ENCODE measurements at places on chromosomes 13 and 19.

DNA sequence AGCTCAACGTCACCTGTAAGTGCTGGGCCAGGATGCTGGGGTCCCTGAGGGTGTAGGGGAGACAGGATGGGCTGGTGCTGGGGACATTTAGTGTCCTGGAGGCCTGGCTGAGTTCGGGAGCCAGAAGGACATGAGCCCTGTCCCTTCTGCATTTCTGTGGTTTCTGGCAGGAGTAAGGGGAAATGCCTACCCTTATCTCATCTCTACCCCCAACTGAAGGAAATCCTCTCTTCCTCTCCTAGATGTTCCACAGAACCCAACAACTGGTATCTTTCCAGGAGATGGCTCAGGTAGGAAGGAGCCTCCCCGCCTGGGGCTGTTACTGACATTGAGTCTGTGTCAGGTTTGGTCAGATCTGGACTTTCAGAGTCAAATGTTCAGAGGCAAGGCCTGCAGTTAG, 1.2 kb downstream of the CD33 start:
- no peak for DNase-seq

DNA sequence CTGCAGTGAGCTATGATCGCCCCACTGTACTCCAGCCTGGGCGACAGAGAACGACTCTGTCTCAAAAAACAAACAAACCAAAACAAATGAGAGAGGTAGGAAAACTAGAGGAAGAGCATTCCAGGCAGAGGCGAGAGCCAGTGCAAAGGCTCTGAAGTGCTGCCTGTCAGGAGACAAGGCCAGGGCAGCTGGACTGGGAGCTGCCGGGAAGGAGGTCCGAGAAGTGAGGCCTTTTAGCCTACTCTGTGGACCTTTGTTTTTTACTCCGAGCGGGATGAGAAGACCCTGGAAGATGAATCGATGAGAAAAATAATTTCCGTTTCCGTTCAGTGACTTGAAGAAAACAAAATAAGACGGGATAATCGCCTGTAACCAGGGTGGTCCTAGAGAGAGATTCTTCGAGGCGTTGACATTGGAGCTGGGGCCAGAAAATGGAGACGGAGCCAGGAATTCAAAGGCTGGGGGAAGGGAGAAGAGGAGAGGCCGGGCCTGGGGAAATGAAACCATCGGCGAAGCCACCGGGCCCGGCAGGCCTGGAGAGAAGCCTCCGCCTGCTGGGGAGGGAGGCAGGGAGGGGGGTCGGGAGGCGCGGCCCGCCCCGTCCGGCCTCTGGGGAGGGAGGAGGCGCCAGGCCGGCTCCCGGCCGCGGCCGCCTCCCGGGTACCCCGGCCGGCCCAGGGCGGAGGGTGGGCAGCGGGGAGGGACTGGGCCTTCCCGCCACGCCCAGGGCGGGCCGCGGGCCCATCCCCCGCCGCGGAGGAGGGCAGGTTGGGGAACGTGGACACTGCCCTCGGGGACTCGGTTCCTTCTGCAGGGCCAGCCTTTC, 7.8 kb upstream of the SERTAD1 start:
- DNase-seq, result peak; percentile 80

- DNase-seq, result no peak
These were observed 111.8 kb downstream of the SACS start for GRCh38 chr13:23321535-23322241.

- peak; percentile 66 for DNase-seq
These were observed 37.8 kb downstream of the TNFSF14 start for GRCh38 chr19:6632002-6632621.

DNA sequence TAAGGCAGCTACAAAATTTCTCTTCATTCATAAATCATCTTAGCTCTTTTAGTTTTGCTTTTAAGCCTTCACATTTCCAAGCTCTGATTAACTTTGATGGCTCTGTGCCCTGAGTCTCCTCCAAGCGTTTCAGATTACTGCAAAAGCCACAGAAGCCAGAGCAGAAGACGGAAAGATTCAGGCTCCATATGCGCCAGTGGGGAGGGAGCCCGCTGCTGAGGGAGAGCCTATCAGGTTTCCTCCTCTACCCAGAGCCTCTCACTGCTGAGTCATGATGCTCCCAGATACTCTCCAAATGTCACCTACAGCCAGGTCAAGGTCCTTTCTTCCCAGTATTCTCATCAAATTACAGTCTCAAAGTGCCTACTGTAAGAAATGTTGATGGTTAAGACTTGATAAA, 193.6 kb downstream of the RAP2A start:
- peak; percentile 26 for DNase-seq

DNA sequence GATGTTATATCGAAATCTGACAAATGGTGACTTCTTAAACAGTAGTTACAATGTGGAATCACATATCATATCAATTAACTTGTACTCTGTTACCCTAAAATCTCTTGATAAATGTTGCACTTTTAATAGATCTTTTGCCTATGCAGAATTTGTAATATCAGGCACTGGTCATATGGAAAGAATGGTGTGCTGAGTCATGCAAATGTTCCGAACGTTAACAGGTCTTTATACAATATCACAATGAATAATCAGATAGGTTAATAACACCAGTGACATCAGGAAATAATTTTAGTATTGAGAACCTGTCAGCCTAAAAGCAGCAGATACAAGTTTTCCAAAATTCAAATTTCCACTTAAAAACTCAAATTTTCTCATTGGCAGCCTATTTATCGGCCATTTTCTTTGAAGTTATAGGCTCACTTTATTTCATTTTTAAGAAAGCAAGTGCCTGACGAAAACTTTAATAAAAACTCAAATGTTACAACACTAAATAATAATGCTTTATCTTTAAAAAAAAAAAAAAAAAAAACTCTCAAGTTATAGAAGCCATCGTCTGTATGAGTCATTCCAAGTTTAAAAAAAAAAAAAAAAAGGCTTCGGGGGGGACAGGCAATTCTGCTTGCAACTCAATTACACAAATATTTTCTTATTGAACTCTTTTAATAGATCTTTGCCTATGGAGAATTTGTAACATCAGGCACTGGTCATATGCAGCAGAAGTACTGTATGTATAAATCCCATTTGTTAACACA, 180.9 kb downstream of the DIAPH3 start:
- DNase-seq, result no peak

GRCh38 chr13:75621147-75621546, 15.0 kb upstream of the LMO7 start:
- no peak for DNase-seq

GRCh38 chr13:52884429-52885010, 36.1 kb upstream of the PCDH8 start:
- DNase-seq, result no peak

GRCh38 chr19:42158926-42159325, 26.7 kb upstream of the POU2F2 start:
- no peak for DNase-seq

DNA sequence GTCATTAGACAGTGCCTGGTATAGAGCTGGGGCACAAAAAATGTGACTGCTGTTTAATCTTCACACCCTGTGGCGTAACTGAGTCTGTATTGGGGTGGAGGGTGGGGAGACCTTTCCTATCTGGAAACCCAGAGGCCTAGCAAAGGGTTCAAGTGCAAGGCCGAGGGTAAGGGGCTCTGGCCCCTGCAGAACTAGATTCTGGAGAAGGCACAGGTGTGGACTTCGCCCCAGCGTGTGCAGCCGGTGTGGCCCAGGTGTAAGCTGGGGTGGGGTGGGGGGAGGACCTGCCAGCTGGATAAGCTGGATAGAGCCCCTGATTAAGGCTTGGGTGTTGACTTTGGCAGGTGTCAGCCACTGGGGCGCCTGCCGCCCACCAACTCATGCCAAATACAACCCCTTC, 1.3 kb downstream of the RAB3D start:
- DNase-seq, result no peak

- DNase-seq, result peak; percentile 97
These were observed 3.0 kb upstream of the COX6B1 start for GRCh38 chr19:35644987-35645679.

DNA sequence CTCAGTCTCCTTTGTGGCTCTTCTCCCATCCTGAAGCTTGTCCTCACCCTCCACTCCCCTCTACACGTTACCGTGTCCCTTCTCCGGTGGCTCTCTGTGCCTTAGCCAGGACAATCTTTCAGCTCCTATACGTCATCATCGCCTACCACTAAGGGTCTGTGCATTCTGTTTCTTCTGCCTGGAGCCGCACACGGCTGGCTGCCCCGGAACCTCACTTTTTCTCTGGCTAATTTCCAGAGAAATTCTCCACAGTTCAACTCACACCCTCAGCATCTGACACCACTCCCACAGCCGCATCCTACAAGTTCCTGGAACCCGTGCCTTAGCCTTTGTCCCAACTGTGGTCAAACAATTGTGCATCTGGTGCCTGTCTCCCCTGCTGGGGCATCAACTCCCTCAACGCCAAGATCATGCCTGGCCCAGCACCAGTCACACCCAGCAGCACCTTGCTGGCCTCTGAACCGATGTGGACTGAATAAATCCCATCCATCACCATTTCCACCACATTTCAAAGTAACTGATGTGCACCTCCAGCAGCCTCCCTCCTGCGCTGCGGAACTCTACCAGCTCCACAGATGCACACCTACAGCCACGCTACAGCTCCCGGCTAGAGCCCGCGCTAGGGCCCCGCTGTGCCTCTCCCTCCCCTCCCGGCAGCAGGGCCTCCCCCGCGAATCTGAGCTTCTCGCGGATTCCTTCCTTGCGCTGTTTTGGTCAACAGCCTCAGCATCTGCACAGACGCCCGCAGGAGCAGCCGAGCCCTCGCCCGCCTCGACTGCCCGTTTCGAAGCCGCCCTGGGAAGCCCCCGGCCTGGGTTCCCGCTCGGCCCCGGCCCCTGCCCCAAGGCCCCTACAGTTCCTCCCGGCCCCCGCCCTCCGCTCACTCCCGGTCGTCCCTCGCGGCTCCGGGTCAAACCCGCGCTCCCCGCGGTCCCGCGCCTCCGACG, 689 bp downstream of the DCUN1D2 start:
- DNase-seq, result peak; percentile 42

DNA sequence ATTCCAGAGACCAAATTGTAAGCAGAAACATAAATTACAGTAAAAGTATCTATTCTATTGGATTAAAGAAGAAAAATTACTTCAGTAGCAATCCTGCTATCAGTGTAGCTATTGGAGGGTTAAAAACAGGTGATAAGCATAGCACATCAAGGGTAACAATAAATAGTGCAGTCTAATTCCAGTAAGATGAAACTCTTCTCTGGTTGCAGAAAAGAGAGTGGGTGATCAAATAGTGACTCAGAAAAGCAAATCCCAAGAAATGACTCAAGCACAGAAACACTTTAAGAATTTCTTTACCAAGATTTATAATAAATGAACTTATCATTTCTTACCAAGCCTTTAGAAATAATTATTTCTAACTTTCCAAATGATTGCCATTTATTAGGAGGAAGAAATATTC, 135.7 kb downstream of the LMO7 start:
- DNase-seq, result no peak

DNA sequence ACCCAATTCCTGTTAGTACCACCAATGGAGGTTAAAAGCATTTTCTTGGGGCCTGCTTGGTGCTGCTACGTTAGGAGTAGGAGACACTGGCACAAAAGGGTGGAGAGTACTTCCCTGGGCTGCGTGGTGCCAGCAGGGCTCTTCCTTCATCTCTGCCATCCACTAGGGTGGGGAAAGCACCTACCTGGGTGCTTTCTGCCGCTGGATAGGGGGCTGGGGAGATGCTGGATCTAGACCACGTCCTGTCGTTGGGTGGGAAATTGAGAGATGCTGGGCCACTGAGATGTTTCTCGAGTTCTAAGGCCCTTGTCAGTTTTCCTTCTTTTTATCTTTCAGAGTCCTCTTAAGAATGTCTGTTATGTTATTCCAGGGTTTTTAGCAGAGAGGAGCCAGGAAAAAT, 6.7 kb upstream of the FCGBP start:
- no peak for DNase-seq

DNA sequence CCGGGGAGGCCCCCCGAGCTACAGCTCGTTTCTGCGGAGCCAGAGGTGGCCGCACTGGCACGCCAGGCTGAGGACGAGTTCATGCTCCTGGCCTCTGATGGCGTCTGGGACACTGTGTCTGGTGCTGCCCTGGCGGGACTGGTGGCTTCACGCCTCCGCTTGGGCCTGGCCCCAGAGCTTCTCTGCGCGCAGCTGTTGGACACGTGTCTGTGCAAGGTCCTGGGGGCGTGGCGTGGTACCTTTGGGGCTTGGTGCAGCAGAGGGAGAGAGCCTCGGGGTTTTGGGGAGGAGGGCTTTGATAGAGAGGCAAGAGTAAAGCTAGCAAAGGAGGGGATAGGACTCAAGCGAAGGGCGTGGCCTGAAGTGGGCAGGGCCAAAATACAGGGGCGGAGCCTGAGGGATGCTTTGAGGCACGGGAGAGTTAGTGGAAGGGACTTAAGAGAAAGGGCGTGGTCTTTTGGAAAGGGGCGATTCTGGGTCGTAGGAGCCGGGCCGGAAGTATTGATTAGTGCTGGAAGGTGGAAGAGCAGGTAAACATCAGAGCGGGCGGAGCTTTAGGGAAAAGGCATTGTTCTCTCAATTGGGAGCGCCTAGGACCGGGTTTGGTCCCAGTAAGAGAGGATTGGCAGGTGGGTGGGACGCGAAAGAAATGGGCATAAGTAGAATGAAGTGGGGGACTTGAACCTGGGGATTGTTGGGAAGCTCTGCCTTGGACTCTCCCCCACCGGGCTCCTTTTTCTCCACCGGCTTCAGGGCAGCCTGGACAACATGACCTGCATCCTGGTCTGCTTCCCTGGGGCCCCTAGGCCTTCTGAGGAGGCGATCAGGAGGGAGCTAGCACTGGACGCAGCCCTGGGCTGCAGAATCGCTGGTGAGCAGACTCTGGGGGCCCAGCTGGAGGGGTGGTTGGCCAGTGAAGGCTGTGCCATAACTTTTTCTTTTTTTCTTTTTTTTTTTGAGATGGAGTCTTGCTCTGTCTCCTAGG, 1.2 kb downstream of the PPM1N start:
- DNase-seq, result peak; percentile 99

GRCh38 chr13:76693086-76693485, 193.1 kb downstream of the KCTD12 start:
- DNase-seq, result no peak

GRCh38 chr13:27712421-27712820, 79.9 kb upstream of the GSX1 start:
- DNase-seq, result no peak

DNA sequence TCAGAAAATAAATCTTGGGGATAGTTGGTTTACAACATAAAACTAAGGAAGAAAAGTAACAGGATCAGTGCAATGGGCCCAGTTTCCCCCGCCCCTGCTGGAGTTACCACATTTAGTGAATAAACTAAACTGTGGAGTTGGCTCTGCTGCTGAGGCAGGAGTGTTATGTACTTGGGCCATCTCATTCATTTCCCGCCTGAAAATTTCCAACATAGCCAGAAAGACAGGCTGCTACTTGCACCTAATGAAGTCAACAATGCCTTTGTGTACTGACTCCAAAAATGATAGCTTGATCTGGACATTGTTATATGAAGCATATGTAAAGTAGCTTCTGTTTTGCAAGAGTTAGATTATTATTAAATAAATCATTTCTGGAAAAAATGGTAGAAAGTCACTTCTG, 7.9 kb upstream of the RNASEH2B start:
- no peak for DNase-seq
